ENCODE measurements at places on chromosomes 1 and 21. TPM values are rescaled to one million over a fixed set of nuclear protein-coding genes. Genes with fewer than 3 reads are reported as not detected.

DNA sequence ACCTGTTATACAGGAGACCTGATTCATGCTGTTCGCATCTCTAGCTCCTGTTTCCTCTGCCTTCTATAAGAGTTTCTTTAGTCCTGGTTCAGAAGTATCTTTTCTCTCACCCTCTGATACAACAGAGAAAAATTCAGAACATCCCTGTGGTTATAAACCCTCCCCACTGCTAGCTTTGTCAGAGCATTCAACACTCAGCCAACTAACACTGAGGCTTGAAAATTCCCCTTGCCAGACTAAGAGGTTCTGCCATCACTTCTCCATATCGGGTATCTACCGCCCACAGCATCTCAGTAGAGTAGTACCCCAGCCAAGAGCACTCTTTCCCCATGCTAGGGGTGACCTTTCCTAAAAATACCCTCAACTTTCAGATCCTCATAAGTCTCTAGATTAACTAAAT, 19.6 kb upstream of the PIK3R3 start:
- no peak for DNase-seq

- no peak for DNase-seq
Measured at GRCh38 chr1:42876009-42876408, 29.6 kb downstream of the ZNF691 start.

GRCh38 chr1:65921446-65921845, 128.8 kb downstream of the PDE4B start:
- DNase-seq, result no peak

DNA sequence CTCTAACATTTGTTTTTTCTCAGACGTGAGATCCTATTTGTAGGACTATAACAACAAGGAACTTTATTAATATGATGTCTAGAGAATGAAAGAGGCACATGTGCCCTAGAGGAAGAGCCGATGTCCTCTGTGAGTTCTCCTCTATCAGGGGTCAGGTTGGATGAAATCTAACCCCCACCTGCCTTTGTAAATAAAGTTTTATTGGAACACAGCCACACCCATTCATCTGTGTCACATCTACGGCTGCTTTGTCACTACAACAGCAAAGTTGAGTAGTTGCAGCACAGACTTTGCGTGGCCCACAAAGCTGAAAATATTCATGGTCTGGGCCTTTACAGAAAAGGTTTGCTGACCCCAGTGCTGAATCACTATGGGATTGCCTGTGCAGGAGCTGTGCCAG, 571 bp upstream of the CAPN9 start:
- no peak for DNase-seq

GRCh38 chr1:29282924-29283803, 46.8 kb downstream of the PTPRU start:
- DNase-seq, result peak; percentile 31

GRCh38 chr21:45071078-45071873, 3.1 kb upstream of the ADARB1 start:
- peak; percentile 47 for DNase-seq

DNA sequence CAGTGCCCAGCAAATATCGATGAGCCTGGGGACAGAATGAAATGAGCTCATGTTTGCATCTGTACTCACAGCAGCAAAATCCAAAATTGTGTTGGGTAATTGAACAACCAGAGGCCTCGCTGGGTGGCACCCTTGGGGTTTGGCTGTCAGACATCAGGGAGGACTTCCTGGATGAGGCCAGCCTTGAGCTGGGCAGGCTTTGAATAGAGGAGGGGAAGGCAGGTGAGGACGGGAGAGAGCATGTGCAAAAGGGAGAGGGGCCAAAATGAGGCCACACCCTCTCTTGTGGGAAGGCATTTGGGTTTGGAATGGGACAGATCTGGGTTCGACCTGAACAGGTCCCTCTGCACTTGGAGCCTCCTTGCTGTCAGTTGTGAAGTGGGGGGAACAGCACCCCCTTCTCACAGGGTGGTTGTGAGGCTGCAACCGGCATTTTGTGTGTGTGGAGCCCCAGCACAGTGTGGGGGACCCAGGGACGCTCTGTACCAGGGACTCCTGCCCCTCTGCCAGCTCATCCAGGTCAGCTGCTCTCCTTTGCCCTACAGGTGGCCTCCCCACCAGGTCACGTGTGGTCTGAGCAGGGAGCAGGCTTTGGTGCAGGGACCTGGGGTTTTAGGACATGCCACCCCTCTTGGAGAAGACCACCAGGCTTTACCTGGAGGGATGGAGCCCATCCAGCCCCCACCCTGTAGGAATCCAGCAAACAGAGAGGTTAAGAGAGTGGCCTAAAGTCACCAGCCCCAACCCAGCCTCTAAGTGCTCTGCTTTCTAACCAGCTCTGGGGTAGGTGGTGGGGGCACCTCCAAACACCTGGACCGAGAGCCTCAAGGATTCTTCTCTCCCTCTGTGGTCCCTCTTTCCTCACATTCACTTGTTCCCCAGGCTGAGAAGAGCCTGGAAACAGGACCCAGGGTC, 521.8 kb downstream of the PTPRU start:
- DNase-seq, result no peak

- DNase-seq, result no peak
Measured at GRCh38 chr21:42827588-42827987, 51.8 kb downstream of the WDR4 start.

- peak; percentile 57 for DNase-seq
Measured at GRCh38 chr1:170215072-170215885, 69.5 kb downstream of the NTMT2 start.

Gene APOBEC4
- total RNA-seq, result not detected

Gene DLGAP3
- total RNA-seq, result 0.08 TPM

Gene KRTAP10-5
- not detected for total RNA-seq

Gene LRP8
- total RNA-seq, result 0.79 TPM

Gene MPZL1
- total RNA-seq, result 17.7 TPM

Gene CCDC185
- total RNA-seq, result not detected

Gene DIPK1A
- 7.2 TPM for total RNA-seq

Data from psoas muscle (tissue), 8 donors.